ENCODE measurements at places on chromosomes 4 and X. TPM values are rescaled to one million over a fixed set of nuclear protein-coding genes. Genes with fewer than 3 reads are reported as not detected.

Gene MAGED2
- 54.2 TPM for total RNA-seq

Gene TCEAL9
- total RNA-seq: not detected

Gene PCDH18
- total RNA-seq: not detected

Gene AFM
- not detected for total RNA-seq

Gene CPLX1
- 0.42 TPM for total RNA-seq

GRCh38 chr4:52957220-52957686, 95.1 kb downstream of the RASL11B start:
- DNase-seq: no peak

- no peak for DNase-seq
These were observed 2.2 kb downstream of the NHS start for GRCh38 chrX:17377091-17377717.

DNA sequence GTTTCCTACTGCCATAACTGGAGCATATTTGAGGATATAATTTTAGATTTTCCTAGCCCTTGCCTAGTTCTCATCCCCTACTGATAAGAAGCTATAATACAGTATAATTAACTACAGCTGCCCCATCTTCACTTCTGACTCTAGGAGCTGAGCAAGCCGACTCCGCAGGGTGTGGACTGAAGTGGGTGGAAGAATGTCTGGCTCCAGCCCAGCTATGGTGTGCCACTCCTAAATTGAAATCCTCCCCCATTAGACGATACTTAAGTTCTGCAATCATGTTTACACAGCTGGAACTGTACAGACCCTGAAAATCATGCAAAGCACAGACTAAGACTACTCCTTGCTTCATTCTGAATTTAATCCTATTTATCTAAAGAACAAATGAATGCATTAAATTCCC, 93.1 kb downstream of the PCDH19 start:
- DNase-seq: no peak

- DNase-seq: no peak
These were observed 24.8 kb downstream of the ARMCX5 start for GRCh38 chrX:102624105-102624504.

DNA sequence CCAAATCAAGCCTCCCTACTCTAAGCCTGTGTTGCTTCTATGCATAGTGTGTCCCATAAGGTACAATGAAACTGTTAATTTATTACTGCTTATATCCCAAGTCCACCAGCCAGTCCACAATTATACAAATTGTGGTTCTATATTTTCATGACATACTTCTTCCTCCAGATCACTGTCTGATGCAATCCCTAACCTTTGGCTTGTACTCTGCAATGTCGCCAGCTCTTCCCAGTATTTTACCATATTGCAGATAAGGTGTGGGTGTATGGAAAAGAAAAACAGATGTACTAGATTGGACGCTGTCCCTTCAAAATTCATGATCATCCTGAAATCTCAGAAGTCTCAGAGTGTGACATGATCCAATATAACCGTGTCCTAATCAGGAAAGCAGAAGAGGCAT, 286.2 kb downstream of the GASK1B start:
- DNase-seq: no peak

GRCh38 chrX:120474085-120474484, 5.0 kb upstream of the LAMP2 start:
- no peak for DNase-seq

- no peak for DNase-seq
These were observed 72.5 kb downstream of the EVC2 start for GRCh38 chr4:5635826-5636195.

GRCh38 chrX:18789916-18790315, 82.5 kb downstream of the PPEF1 start:
- DNase-seq: no peak

DNA sequence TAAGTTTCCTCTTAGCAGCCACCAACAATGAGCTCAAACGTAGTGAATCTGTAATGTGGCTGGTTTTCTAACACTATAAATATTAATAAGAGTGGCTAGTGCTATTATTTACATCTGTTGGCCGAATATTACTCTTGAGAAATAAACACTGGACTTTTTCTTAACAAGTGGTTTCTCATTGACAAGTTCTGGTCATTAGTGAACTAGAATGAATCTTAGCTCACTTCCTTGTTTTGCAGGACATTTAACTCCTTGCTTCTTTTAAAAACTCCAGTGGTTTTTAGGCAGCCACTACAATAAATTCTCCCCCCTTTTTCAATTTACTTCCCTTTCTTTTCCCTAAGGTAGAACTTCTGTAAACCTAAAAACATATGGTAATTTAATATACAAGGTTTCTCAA, 177.2 kb downstream of the ARAP2 start:
- no peak for DNase-seq

- peak; percentile 37 for DNase-seq
These were observed at the start of gene GPC3 for GRCh38 chrX:133985164-133985966. Gene GPC3 (minus strand): TSS chrX:133985594.

GRCh38 chrX:23883737-23884354, 23.9 kb downstream of the APOO start:
- no peak for DNase-seq

DNA sequence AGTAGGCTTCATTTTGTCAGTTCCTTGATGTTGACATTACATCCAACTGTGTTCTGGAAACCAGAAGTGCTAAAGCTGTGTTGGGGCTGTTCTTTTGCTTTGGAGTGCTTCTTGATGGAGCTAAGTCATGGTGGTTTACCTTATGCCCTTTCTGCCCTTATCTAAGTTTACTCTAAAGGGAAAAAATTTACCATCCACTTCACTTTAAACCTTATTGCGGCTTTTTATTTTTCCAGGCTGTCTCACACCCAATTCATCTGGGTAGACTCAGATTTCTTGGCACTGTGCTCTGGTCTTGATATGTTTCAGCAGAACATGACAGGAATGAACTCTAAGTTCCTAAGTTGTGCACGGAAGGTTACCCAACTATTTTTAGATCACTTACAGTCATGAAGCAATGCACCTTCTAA, 104.7 kb upstream of the TTC29 start:
- DNase-seq: no peak

GRCh38 chr4:55411621-55412020, 15.9 kb downstream of the TMEM165 start:
- no peak for DNase-seq

DNA sequence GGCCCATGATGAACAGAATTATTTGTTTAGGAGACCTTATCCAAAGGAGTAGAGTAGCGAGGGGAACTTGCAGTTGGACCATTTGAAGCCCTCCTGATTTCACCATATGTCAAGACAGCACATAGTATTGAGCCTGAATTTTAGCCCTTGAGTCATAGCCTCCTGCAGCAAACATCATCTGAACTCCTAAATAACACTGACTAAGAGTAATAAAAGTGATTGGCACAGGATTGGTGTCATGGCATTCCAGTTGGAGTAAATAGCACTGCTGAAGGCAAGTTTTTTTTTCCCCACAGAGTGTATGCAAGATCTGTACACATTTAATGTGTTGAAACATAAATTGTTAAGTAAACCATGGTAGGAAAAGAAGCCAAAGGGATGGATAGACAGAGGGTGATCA, 89.0 kb downstream of the COMMD8 start:
- DNase-seq: no peak
